ENCODE measurements at places on chromosomes 1 and 21.

GRCh38 chr1:57156907-57157306, 191.1 kb upstream of the C8B start:
- no peak for DNase-seq

DNA sequence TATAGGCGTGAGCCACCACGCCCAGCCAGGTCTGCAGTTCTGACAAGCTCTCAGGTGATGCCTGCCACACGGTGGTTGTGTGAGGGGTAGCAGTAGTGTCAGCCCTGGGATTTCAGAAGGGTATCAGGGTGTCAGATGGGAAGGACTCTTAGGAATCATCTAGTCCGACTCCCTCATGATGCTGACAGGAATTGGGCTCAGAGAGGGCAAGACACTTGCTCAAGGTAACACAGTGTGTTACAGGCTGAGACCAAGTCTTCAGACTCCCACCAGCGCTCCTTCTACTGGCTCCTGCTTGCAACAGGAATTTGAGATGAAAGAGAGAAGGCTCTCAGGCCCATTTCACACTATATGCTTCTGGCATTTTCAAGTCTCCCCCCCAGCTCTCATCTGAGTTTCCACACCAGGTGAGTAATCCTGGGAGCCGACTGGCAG, 6.9 kb downstream of the HTR1D start:
- DNase-seq: no peak

DNA sequence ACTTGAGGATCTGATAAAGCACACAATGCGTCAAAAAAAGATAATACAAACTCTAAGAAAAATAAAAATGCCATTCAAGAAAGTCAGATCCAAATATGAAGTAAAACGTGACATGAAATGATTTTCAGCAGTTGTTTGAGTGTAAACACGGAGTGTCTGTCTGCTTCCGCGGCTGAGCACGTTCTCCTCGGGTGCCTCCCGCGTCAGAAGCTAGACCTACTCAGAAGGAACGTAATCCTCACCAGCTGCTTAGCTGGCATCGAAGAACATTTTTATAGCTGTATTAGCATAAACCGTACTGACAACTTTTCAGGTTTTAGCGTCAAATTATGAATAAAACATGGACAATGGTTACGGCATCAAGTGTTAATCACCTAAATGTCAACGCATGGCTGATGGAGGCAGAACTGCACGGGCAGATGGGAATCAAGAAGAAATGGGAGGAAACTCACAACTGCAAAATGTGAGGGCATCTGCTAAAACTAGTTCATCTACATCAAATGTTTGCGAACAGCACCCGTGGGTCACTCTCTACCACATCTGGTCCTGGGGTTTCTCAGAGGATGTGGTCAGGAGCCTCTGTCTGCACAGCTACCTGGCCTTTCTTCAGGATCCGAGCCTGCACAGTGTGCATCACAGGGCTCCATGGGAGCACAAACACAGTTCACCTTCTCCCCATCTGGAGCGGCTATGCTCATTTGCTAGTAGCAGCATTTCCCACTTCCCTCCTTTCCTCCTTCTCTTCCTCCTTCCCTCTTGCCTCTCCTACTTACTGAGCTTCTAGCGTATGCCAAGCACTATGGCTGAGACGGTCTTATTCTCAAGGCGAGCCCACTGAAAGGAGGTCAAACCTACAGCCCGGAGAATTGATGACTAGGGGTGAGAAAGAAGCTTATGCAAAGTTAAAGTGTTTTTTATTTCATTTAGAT, 40.0 kb downstream of the RCAN1 start:
- DNase-seq: no peak

DNA sequence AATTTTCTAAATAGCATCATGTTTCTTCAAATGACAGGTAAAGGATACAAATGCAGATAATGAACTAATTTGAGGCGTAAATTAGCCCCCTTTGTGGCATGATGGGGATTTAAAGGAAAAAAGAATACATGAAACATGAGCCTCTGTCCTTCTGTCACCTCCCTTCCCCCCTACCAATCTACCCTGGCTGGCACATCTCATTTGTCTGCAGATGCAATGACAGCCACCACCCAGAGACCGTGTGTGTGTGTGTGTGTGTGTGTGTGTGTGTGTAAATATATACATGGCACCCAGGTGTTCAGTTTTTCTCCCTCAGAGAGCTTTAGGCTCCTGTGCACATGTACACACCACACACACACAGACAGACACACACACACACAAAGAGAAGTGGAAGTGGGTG, 451.1 kb downstream of the RWDD3 start:
- no peak for DNase-seq

DNA sequence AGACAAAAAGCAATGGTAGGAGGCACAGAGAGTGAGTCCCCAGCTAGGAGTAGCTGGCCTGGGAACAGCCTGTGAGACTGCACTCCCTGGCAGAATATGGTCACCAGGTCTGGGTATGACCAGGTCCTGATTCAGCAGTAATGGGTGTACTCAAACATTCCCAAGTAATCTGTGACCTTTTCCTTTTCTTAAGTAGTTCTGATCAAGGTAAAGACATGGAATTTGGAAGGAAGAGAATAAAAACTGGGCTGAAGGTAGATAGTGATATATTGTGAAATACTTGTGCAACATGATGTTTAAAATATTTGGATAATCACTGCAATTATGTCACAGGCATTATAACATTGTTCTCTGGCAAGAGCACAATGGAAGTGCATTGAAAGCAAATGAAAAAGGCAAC, 147.2 kb upstream of the DPYD start:
- no peak for DNase-seq

GRCh38 chr1:7847599-7847998, 5.3 kb downstream of the UTS2 start:
- DNase-seq: no peak

DNA sequence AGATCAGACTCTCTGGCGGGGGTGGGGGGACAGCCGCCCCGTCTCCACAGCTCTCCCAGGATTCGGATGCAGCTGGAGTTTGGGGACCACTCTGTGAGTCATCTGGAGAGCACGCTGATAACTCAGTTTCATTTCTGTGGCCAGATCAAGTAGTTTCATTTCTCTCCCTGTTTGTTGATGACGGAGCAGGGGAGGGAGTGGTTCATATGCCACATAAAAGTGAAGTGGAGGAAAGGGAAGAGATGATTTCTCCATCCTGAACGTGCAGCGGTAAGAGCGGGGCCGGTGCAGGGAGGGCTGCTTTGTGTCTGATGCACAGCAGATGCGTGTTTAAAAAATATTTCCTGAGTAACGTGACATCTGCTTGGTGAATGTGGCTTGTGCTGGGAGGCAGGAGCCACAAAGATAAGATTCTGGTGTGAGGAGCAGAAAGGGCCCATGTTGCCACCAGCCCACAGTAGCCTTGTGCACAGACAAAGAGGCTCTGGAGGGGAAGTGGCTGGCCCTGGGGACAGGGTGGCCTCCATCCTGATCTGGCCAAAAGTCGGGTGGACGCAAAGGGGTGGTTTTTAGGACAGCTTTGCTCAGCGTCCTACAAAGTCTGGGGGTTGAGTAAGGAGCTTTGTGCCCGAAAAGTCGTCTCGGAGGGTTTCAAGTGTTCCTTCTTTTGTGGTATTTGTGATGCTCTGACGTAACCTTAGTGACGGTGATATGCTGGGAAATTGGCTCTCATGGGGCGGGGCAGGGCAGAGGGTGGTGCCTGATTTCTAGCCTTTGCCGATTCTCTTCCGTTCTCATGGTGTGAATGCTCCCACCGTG, at the start of gene MX2:
Gene MX2, plus strand, starts transcription at position 242 of the 819 bp plus-strand sequence. CDS start 14,880 bp downstream, outside the sequence.
- DNase-seq: no peak

DNA sequence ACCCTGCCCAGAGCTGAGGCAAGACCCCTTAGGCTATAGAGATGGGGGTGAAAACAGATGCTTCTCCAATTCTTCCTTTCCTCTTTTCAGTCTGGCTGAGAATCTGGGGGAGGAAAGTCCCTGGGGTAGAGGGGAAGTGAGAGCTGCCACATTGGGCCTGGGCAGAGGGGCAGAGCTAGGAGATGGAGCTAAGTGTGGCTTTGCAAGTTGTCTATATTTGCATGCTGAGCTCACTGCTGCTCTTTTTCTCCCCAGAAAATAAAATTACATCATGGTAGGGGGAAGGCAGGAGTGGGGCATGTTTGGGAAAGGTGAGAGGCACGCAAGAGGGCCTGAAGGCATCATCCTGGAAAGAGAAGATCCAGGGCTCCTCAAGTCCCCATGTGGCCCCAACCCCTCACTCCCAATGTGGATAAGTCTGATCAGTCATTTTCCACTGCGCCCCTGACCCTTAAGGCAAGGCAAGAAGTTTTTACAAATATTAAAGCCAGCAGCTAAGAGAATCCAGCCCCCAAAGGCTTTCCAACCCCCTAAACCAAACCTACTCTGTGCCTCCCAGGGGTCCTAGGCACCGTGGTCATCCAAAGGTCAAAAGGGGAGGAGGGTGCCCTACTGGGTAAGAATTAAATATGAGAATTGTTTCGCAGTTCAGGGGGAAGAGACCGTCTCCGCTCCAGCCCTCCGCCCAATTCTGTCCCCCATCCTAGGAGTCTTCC, 500 bp upstream of the PEA15 start:
- DNase-seq: no peak

DNA sequence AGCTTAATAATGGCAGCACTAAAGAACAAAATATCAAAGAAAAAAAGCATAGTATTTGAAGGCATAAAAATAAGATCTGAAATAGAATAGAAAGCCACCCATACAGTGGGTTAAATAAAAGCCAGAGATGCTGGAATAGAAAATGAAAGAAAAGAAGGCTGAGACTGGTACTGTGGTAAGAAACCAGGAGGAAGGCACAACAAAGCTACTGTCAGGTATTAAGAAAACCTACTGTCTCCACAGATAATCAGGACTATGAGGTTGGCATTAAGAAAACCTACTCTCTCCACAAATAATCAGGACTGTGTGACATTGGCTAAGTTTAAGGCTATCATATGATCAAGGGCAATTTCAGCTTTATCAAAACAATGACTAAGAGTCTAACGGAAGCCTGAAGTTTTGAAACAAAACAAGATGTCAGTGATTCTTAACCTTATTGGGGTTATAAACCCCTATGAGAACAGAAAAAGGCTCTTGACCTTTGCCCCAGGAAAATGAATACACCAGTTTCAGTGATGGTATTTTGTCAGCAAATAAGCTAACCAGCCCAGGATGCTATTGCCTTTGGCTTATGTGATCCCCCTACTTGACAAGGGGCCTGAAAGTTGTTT, 24.4 kb downstream of the MCOLN2 start:
- DNase-seq: no peak

DNA sequence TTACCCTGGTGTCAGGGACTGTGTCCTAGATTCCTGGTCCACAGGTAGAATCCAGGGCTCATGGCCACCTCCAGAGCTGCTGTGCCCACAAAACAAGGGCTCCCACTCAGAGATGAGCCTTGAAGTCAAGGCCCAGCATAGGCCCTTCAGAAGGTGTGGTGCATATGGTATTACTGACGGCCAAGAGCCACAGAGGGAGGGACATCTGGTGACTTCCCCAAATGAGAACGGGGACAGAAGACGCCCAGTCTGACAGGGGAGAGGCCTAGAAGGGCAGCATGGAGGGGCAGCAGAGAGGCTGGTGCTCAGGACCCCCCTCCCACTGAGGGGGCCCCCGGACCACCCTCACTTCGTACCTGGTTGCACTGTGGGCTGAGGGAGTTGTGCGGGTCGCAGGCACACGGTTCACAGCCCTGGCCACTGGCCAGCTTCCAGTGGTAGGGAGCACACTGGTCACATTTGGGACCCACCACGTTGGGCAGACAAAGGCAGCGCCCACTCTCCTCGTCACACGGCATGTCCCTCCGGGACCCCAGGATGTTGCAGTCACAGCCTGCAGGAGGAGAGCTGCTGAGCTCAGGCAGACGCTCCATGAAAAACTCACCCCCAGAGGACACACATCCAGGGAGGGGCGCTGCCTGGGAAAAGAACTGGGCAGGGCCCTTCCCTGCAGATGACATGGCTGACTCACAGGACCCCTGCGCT, 25.0 kb downstream of the LAMB3 start:
- no peak for DNase-seq

- DNase-seq: no peak
Observed at GRCh38 chr21:16913010-16913409, 599.8 kb upstream of the CXADR start.

DNA sequence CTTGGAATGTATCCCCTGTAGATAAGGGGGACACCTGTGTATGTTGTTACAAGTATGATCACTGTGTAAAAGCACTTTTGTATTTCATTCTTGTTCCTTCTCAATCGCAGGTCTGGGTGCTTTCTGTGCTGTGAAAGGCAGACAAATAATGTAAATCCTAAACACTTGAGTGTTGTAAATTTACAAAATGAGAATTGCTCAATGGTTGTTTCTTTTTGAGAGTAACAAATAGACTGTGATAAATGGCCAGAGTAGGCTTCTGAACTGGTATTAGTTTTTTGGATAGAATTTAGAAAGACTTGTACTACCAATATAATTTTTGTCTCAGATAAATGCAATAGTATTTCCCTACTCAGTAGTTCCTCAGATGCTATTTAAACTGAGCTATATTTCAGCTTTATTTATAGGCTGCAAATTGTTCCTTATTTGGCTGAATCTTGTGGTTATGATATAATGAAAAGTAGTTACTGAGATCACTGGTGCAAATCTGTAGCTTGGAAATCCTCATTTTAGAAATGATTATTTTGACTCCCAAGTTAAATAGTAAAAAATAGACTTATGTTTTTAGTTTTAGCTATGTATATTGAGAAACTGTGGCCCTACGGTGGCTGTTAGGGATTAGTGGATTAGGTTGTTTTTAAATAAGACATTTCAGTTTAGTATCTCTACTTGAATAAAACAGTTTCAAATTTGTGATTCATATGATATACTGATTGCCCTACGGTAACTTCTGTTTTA, 9.2 kb downstream of the BACH1 start:
- no peak for DNase-seq

GRCh38 chr1:44805311-44806024, 1.7 kb downstream of the DYNLT4 start:
- no peak for DNase-seq

GRCh38 chr1:40530735-40531380, 579 bp upstream of the ZNF684 start:
- no peak for DNase-seq

DNA sequence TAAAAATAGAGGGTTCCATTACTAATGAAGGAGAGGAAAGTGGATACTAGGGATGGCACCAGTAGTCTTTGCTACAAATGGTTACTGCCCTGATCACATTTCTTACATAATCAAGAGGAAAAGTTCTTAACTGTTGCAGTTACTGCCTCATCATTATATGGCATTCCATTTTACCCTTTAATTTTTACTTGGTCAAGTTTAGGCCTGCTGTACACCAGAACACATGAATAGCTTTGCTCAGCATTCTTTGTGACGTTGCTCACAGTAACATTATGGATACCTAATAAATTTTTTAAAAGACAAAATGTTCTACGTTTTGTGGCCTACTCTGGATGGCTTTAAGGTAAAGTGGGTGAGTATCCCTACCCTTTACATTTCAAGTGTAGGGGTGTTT, 38.6 kb upstream of the CR1L start:
- no peak for DNase-seq

DNA sequence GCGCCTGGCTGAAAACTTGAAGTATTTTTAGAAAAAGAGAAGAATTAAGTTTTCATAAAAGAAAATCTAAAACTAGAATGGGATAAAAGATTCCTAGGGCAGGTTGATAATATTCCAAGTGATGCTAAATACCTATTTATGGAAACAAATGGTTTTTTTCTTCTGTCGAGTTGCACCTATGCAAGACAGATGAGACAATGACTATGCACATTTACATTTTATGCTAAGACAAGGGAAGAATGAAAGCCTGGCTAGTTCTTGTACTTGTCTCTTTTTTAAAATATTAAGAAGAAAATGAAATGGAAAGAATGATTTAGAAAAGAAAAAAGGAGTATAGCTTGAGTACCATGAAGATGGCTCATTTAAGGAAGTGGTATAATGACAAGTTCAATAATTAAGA, 24.4 kb upstream of the USP24 start:
- no peak for DNase-seq

GRCh38 chr21:42257091-42257765, 38.3 kb downstream of the ABCG1 start:
- no peak for DNase-seq

Measured in retinal pigment epithelial cell (primary cell).